ENCODE measurements at places on chromosomes 12 and 14.

DNA sequence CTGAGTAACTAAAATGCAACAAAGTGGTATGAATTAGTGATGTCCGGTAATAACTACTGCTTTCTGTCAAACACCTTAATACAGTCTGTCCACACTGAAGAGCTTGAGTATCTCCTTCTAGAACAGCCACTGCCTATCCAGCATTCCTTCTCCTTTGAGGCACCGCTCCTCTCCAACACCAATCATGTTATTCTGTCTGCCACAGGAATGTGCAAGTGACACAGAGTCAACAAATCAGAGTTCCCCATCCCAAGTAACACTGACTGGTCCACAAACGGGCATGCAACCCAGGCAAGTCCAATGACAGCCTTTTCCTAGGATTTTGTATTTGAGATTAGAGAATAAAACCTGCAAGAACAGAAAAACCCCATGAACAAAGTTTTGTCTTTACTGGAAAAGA is 3.8 kb downstream of the GXYLT1 start:
- DNase-seq = peak; percentile 56

DNA sequence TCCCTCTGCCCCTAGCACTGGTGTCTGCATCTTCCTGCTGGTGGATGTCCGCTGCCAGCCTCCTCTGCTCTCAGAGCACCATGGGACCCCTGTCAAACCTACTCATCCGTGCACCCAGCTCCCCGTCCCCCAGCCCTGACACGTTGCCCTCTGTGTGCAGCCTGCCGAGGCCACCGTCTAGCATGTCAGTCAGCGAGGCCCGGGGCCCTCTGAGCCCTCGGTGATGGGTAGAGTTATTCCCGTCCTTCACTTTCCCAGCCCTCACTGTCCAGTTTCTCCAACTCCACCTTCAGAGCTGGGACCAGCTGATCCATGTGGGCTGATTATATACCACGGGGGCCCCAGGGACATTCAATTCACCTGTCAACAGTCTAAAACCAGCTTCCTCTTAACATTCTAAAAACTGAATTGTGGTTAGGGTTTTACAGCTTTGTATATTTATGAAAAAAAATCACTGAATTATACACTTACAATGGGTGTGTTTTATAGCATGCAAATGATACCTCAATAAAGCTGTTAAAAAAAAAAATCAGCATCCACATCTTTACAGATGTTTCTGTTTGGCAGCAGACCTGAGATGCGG is 61.3 kb downstream of the CCDC88C start:
- DNase-seq = no peak

- DNase-seq = no peak
These were observed 96.1 kb upstream of the IFNG-AS1 start for GRCh38 chr12:67893022-67893580.

GRCh38 chr12:48969160-48969771 is 2.3 kb downstream of the WNT10B start:
- peak; percentile 6 for DNase-seq

GRCh38 chr14:95467657-95468056 is 48.8 kb downstream of the SYNE3 start:
- DNase-seq = no peak

DNA sequence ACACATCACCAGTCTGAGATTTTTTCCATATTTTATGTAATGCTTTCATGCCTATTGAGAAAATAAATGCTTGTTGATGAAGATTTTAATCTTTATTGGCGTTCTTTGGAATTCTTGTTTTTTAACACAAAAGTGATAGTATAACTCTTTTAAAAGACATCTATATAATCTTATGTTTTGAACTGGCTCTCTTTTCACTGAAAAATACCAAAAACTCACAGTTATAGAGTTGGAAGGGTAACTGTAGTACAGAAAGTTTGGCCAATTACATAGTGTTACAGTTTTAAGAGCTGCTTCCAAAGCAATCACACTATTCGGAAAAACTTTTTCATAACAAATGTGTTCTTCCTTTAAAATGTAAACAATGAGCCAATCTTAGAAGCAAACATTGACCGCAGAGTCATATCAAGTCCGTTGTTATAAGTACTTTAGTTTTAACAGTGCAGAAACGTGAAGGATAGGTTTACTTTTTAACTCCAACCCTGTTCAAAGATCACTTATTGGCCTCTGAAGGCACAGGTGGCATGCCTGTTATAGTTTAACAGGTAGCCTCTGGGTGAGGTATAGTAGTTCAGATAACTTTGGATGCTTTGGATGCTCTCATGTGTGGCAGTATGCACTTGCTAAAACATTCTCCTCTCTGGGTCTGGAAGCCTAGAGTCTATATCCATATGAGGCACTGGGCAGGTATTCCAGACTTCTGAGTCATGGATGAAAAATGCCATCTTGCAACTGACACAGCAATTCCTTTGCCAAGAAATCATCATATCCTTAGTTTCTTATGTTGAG is 12.1 kb upstream of the NTN4 start:
- peak; percentile 48 for DNase-seq

- peak; percentile 56 for DNase-seq
These were observed 5.8 kb downstream of the CCNB1IP1 start for GRCh38 chr14:20327005-20327869.

GRCh38 chr12:24285448-24285847 is 336.0 kb upstream of the SOX5 start:
- no peak for DNase-seq

DNA sequence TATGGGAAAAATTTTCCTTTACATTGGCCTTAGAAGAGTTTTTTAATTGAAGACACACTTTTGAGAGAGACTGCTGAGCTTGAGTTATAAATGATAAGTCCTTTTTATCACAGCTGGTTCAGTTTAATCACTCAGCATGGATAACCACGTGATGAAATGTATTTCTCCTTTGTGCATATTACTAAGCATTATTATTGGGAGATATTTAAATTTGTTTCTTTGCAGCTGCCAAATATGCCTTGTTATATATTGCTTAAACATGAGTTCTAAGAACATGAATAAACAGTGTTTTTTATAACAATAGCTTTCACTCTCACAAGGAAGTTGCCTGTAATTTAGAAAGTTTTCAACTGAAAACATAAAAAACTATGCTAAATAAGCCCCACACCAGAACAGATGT is 293.5 kb upstream of the LRFN5 start:
- DNase-seq = no peak

- DNase-seq = no peak
These were observed 6.0 kb upstream of the STK38L start for GRCh38 chr12:27237790-27238771.

DNA sequence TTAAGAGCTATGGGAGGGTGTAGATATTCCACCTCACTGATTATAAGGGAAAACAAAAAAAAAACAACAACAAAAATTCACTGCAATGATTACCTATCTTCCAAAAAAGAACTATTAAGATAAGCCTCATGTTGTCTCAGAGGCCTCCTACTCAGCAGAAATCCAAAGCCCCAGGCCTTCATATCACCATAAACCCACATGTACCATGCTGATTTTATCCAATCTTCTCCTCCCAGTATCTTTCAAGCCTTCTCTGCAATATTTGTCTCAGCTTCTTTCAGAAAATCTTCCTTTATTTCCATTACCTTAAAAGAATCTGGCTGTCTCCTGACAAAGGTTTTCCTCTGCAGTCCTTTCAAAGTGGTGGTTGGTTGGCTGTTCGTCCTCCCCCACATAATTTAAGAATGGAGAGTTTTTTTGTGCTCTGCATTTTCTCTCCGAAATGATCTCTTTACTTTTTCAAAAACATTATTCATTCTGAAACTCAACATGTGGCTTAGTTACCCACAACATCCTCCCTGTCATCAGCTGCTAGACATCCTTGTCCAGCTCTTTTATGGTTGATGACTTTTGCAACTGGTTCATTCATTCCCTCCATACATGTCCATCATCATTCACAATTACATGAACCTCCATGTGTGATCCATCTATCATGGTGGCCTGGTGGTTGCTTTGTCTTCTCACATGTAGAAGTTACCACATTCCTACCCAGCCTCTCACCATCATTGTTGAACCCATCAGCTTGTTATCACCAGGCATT is 2.9 kb upstream of the EPYC start:
- DNase-seq = no peak

DNA sequence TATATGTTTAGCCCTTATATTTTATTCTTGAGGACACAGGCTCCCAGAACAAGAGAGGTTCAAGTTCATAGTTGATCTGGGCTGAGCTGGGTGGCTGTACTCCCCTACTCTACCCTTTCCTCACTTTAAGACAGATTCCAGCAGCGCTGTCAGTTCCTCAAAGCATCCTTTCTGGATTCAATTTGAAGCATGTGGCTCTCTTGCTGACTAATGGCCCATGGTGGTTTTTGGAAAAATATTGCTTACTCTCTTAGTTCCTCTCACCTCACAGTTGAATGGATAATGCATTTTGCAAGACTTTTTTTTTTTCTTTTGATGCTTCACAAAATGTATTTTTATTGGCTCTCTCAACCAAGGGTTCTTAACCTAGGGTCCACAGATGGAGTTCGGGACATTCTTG is 4.1 kb downstream of the PELI2 start:
- DNase-seq = peak; percentile 18

- no peak for DNase-seq
These were observed 7.5 kb upstream of the SYNE3 start for GRCh38 chr14:95523815-95524448.

- no peak for DNase-seq
These were observed 4.4 kb upstream of the GPHN start for GRCh38 chr14:66503532-66503931.

- DNase-seq = no peak
These were observed 177.4 kb downstream of the BTG1 start for GRCh38 chr12:91968076-91968776.

- DNase-seq = peak; percentile 84
These were observed 7.6 kb upstream of the SIX1 start for GRCh38 chr14:60656686-60657455.

- DNase-seq = no peak
These were observed 151.1 kb downstream of the CEP83 start for GRCh38 chr12:94308612-94309011.

- DNase-seq = no peak
These were observed 109.6 kb downstream of the DYRK2 start for GRCh38 chr12:67758119-67758518.

DNA sequence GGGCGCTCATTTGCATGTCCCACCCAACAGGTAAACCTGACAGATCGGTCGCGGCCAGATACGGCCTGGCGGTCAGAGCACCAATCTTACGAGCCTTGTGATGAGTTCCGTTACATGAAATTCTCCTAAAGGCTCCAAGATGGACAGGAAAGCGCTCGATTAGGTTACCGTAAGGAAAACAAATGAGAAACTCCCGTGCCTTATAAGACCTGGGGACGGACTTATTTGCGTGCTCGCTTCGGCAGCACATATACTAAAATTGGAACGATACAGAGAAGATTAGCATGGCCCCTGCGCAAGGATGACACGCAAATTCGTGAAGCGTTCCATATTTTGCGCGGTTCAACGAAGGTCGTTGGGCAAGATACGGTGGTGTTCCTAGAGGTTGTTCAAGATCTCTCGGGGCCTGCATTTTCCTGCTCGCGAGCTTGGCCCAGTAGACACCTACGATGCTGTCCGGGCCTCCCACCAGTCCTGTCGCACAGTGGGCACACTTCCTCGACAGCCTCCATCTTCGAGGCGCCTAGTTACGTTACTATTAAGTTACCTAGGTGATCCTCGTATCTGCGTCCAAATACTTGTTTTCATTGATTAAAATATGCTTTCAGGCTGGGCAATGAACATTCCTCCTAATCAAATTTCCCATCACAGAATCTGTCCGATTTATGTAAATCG is at the start of gene RNU6-7:
RNU6-7 (plus strand) TSS at position 230 of the 675 bp plus-strand sequence.
- DNase-seq = no peak

GRCh38 chr12:32734952-32735351 is 20.7 kb downstream of the YARS2 start:
- no peak for DNase-seq

DNA sequence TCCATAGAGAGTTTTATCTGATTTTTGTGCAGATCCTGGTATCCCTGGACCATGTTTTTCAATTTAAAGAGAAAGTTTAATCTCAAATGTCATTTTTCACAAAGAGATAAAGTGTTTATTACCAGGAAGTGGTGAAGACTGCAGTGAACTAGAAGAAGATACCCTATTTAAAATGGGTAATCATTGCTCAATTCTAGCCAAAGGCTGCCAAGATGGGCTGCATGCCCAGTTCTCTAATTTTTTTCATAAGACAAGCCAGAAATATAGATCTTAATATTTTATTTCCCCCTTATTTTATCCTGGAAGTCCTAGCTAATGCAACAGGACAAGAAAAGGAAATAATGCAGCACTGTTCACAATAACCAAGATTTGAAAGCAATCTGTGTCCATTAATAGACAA is 343.5 kb downstream of the PCNX1 start:
- no peak for DNase-seq

DNA sequence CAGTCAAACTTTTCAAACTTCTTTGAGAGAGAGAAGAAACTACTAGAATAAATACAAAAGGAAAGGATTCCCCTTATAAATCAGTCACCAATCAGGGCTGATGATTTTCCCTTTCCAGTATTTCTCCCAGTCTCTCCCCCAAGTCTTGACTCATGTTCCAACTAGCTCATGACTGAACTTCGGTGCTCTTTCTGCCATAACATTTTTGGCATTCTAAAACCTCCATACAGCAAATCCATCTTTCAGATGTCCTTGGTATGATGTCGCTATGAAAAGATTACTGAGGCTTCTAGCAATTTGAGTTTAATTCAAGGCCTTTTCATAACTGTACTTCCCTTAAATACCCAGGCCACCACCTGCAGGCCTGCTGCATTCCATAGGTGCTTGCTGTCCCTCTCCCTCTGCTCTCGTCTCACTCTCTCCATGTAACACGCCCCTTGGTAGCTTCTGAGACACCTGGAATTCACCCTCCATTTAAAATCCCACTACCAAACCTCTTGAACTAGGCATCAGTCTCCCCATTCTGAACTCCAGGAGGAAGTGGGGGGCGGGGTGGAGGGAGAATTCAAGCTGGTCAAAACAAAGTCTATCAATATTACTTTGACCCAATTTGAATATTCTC is 2.4 kb downstream of the PRKD1 start:
- DNase-seq = peak; percentile 55

GRCh38 chr12:12745576-12746211 is 28.5 kb downstream of the CDKN1B start:
- DNase-seq = no peak

DNA sequence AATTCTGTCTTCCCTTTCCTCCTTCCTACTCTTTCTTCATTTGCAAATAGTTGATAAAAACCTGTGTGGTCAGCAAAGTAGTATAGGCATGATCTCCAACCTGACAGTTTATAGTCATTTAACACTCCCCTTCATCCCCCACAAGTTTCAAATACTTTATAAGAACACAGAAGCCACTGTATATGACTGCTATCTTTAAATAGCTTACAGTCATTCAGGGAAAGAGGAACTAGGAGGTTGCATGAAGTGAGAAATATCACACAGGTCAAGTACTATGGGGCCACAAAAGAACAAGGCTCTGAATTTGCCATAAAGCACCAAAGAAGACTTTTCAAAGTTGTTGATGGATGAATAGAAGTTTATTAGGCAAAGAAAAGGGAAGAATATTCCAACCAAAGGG is 431.3 kb downstream of the NPAS3 start:
- no peak for DNase-seq

DNA sequence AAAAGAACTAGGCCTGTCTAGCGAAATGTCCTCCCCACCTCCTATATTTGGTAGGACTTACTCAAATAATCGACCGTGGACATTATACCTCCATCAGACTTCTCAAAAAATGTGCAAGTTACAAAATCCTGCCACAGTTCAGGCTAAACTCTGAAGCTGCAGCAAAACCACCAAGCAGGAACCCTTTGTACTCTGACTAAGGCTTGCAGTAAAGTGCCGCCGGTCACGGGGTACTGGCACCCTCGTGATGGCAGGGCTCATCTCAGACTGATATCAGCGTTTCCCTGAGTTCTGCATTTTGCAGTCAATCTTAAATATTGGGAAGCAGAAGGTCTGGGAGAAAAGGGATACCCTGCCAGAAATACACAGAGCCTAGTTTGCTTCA is 17.1 kb downstream of the SLC11A2 start:
- no peak for DNase-seq

- DNase-seq = no peak
These were observed 106.2 kb downstream of the IGF1 start for GRCh38 chr12:102374190-102374589.
